Activated T-helper 1 cell treated with Interleukin-2 at 50 U/mL for 16 hours (primary cell): ENCODE measurements at places on chromosomes 13 and 19.

DNA sequence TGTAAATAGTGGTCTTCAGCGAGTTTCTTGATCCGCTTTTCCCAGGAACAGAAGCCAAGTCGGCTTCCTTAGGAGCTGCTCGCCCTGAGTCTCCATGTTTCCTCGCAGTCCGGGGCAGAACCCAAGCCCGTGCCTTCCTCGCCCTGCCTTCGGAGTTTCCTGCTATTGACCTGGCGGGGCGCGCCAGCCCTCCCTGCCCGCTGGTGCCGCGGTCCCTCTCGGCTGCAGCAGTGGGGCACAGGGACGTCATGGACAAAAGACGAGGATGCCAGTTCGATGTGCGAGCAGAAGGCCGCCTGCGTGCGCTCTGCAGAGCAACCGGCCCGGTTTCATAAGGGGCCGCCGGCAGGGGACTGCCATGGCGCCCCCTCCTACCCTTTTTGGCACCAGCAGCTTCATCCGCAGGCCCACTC, 156.6 kb downstream of the TM9SF2 start:
- no peak for DNase-seq

DNA sequence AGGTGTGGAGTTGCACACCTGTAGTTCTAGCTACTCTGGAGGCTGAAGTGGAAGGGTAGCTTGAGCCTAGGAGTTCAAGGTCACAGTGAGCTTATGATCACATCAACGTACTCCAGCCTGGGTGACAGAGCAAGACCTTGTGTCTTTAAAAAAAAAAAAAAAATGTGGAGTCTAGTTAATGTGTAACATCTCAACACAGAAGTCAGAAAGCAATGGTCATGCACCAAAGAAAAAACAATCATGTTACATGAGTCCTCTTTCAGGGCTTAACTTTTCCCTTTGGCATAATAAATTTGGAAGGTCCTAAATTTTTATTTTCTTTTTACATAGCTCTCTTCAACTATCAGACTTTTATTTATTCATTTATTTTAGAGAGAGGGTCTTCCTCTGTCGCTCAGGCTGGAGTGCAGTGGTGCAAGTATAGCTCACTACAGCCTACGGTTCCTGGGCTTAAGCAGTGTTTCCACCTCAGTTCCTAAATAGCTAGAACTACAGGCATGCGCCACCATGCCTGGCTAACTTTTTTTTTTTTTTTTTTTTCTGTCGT, 22.3 kb downstream of the SETDB2 start:
- DNase-seq = no peak

DNA sequence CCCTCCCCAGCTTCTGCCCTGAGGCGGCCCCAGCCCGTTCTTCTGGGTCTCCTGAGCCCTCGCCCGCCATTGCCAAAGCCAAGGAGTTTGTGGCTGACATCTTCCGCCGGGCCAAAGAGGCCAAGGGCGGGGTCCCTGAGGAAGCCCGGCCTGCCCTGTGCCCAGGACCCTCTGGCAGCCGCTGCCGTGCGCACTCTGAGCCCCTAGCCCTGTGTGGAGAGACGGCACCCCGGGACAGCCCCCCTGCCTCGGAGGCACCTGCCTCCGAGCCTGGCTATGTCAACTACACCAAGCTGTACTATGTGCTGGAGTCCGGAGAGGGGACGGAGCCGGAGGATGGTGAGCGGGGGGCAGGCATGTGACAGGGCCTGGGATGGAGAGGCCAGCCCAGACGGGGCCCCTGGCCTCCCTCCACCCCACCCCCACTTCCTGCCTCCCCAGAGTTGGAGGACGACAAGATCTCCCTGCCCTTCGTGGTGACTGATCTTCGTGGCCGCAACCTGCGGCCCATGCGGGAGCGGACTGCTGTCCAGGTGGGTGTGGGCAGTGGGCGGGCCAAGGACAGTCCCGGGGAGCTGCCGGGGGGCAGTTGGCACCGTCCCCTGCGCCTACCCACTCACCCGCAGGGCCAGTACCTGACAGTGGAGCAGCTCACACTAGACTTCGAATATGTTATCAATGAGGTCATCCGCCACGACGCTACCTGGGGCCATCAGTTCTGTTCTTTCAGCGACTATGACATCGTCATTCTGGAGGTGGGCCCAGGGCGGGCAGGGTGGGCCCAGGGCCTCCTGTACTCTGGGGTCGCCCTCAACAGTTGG, 7.0 kb downstream of the DCAF15 start:
- DNase-seq = no peak

DNA sequence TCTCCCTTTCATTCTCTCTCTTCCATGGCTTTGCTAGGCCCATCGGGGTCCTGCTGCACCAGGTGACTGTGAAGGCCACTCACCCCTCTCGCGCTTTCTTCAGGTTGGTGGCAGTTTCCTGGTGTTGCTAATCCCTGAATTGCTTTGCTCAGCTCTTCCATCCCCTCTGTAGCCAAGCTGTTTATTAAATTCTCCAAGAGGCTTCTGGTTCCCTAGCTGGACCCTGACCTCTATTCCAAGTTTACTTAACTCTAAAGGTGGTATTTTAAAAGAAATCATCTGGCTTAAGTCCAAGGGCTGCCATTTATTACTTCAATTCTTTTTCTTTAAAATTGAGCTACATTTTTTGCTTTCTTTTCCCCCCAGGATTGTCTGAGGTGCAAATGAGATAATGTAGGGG, 32.7 kb upstream of the MICU2 start:
- no peak for DNase-seq

- no peak for DNase-seq
These were observed 33.3 kb upstream of the SPACA7 start for GRCh38 chr13:112342841-112343361.

GRCh38 chr19:3851254-3852176, 17.3 kb downstream of the ZFR2 start:
- no peak for DNase-seq

GRCh38 chr13:88314496-88314895, 643.3 kb downstream of the SLITRK5 start:
- no peak for DNase-seq

DNA sequence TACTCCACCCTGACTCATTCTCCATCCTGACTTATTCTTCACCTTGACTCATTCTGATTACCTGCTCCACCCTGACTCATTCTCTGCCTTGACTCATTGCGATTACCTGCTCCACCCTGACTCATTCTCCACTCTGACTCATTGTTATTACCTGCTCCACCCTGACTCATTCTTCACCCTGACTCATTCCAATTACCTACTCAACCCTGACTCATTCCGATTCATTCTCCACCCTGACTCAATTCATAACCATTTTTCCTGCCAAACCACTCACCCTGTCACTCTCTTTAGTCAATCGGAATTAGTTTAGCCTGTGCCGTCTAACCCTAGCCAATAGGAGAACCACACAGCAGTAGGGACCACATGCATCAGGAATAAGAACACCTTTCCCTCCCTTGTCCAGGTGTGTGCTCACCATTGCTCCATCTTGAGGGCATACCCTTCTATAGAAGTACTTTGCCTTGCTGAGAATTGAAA, 1227.4 kb upstream of the PCDH20 start:
- DNase-seq = no peak

DNA sequence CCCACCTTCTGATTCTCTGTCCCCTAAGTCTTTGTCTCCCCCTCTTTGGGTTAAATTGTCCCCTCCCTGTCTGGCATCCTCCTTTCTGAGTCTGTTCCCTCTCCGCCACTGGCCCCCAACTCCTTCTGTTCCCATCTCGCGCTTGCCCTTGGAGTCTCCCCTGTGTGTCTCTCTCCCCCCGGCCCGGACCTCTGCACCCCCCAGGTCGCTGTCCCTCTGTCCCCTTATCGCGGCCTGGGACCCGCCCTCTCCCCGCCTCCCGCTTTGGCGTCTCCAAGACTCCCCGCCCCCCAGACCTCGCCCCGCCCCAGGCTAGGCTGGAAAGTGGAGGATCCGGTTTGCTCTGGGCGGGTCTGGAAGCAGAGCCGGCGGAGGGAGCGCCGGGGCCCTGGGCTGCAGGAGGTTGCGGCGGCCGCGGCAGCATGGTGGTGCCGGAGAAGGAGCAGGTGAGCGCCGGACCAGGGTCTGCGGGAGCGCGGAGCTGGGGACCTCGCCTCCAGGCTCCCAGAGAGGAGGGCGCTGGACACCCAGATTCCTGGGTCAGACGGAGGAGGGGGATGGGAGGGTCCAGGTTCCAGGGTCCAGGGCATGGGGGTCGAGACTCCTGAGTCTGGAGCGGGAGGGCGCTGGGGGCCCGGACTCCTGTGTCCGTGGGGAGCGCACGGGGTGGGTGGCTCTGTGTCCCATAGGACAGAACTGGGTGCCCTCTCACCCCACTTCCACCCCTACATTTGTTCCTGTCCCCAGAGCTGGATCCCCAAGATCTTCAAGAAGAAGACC, at the start of gene TRPM4:
Gene TRPM4 (plus strand): TSS at position 348 of the 780 bp plus-strand sequence. CDS start 75 bp downstream, at position 423.
- DNase-seq = no peak

DNA sequence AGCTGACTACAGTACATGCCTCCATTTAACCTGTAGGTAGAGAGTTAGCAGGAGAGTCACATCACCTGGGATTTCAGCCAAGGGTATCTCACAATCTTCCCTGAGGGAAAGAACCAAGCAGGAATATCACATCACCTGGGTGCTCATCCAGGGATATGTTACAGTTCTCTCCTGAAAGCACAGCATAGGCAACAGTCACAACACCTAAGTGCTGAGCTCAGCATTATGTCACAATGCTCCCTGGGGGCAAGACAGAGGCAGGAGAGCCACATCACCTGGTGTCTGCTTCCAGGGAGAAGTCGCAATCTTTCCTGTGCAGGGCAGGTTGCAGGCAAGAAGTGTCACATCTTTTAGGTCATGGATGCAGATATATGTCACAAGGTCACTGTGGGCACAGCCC, 9.4 kb upstream of the ZNF91 start:
- no peak for DNase-seq

DNA sequence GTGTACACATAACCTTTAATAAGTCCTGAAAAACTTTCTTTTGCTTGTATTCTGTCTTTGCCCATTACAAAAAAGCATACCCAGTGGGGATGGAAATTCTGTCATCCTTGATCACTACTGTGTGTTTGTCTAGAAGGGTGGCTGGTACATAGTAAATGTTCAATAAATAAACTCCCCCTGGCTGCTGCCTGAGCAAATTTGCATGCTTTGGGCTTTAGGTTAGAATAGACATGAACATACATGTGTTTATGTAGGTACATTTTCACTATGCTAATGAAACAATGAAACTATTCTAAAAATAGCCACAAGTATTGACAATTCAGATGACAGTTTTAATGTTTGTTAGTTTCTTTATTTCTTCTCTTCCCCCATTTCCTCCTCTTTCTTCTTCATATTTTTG, 36.1 kb downstream of the TNFSF13B start:
- DNase-seq = no peak

GRCh38 chr19:15282311-15282705, 50.0 kb downstream of the BRD4 start:
- no peak for DNase-seq

- DNase-seq = no peak
These were observed 952.0 kb downstream of the SLITRK5 start for GRCh38 chr13:88623150-88623549.

DNA sequence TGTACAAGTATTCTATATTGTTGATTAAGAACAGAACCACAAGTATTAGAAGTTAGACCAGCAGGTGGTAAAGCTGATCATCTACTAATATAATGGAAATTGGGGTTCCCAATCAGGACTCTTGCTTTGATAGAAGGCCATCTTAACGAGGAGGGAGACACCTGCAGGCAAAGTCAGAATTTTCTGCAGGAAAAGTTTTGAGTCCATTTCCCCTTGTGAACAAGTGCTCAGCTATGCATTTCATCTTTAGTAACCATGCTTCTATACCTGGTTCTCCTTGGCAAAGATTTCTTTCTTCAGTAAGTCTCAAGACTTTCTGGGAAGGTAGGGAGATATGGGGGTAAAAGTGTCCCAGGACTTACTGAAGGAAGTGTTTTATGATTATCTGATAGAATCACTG, 36.1 kb upstream of the USPL1 start:
- no peak for DNase-seq

DNA sequence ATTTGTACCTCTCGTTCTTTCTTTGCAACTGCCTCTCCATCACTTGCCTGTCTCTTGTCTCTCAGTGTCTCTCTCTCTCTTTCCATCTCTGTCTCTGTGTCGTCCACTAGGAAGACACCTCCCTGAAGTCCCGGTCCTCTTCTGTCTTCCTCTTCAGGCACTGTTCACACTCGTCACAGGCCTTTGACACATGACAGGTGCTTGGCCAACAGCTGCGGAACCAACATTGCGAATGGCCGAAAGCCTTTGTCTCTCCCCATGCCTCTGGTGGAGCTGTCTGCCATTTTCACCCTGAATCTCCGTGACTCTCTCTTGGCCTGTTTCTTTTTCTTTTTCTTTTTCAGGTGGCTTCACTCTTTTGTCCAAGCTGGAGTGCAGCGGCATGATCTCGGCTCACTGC, 2.8 kb downstream of the HIPK4 start:
- no peak for DNase-seq

- no peak for DNase-seq
These were observed 12.3 kb downstream of the COL4A2 start for GRCh38 chr13:110319397-110319773.

GRCh38 chr19:2046046-2046907, 4.8 kb downstream of the MKNK2 start:
- no peak for DNase-seq

- DNase-seq = no peak
These were observed 904 bp upstream of the GIPC1 start for GRCh38 chr19:14496834-14497227.

DNA sequence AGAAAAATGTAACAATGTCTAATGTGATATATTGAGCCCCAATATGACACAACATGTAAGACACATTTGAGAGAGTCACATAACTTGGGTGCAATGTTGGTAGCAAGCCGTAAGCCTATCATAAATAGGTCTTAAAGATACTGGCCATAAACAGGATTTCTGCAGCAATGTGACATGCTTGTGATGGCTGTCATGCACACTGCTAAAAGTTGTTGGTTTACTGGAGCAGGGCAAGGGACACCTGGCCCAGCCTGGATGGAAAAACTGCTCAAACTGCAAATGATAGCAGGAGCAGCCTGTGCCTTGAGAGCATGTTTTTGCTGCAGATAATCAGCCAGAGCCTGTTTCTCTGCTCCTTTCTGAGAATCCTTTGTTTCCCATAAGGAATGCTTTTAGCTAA, 136.7 kb upstream of the ZNF91 start:
- DNase-seq = no peak
